Stimulated activated naive CD8-positive, alpha-beta T cell treated with anti-CD3 and anti-CD28 coated beads, Interleukin-15, Interleukin-2, amounts not matched to agents 100 U/mL and 50 U/mL, for 24 hours (primary cell): ENCODE measurements at places on chromosomes 3 and 15.

DNA sequence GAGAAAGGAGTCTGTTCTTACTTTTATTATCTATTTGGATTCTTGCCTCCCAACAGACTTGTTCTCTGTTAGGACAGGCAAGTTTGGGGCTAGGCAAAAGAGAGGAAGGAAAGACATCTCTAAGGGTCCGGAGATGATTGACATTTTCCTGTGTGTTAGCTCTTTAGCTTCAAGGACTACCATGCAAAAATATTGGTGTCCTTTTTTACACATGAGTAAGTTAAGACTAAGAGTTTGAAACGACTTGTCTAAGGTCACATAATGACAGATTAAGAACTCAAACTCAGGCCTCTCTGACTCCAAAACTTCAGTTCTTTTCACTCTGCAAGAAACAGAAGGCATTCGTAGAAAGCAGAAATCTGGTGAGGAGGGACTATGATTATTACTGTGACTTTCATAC lies 5.9 kb downstream of the LMCD1 start:
- DNase-seq = no peak

GRCh38 chr15:98746375-98747155 lies 98.2 kb downstream of the IGF1R start:
- DNase-seq = no peak

DNA sequence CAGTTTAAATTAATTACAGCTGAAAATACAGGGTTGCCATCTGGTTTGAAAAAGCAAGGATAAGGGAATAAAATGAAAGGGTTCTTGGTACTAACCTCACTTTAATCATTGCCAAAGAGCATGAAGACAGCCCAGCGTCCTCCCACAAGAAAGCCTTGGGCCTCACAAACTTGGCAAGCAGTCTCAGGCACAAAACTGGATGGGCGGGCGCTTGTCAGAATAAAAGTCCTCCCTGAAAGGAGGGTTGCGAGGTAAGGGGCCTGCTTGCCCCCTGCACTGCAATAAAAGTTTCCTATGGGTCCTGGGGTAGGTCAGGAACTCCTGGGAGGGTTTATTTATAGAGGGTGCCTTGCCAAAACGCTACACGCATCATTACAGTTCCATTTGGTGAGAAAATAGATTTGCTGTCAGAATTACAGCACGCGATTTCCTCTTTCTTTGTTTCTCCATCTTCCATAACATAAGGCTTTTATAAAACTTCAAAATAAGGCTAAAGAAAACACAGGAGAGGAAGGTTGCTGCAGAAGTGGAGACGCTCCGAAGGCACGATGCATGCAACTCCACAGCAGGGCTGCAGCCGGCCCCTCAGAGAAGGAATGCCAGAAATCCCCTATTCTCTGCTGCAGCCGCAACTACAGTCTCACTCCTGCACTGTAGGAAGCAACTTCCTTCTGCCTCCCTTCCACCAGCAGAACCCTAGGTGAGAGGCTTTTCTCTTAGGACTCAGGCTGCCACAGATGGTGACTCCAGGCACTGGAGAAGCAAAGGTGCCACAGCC lies 61.3 kb downstream of the VGLL4 start:
- no peak for DNase-seq

DNA sequence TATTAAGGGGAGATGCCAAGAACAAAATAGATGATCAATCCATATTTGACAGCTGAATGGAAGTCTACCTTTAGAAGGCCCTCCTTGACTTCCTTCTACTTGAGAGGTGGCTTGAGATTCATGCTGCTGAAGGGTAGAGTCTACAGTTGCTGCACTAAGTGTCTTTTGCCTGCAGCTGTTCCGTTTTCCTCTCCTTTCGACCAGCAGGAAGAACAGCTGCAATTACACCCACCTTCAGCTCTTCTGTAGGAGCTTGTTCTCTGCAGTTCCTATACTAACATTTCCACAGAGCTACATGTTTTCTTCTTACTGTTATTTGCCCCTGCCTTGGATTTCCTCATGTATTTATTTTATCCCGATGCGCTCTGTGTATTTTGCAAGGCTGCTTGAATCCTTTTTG lies 79.1 kb downstream of the ARRDC4 start:
- DNase-seq = no peak

GRCh38 chr3:59310736-59311135 lies 260.9 kb upstream of the CFAP20DC start:
- DNase-seq = no peak

DNA sequence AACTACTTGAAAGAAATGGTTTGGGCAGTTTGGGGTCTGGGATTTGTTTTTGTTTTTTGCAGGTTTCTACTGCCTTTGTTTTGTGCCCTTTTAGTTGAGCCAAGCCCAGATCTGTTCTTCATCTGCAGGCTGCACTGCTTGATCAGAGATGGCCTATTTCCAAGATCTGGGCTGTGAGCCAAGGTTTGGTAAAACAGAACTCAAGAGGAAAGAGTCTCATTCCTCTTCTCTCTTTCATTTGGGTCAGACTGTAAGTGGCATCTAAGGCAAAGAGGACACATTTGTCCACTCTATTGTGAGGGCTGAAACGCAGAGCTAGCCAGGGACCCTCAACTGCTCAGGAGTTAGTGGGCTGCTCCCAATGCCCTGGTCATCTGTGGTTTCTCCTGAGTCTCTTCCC lies 104.4 kb upstream of the UBE3A start:
- no peak for DNase-seq

- DNase-seq = no peak
Measured at GRCh38 chr15:98418122-98418521, 230.2 kb upstream of the IGF1R start.

DNA sequence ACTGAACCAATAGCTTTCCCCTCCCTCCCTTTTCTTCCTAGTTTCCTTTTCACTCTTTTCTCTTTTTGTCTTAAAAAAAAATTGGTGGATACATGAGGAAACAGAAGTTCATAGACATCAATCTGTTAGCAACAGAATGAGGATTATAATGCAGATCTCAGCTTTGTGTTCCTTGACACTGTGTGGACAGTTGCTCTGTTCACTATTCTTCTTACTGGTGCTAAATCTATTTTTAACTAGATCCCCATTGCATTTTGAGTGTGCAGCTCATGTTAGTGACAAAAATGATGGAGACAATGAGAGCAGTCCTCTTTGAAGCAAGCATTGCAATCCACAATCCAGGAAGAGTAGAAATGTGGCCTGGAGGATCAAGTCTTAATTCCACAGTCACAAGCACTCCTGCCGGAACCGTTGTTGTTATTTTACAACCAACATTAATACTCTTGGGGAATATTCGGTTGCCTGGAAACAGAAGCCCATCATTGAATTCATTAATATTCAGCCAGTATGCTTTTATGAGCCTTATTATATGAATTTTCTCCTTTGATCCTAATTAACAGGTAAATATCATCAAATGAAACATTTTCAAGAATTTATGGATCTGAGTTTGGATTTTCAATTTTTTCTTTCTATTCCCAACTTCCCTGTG lies 1016.8 kb downstream of the NTRK3 start:
- DNase-seq = no peak

DNA sequence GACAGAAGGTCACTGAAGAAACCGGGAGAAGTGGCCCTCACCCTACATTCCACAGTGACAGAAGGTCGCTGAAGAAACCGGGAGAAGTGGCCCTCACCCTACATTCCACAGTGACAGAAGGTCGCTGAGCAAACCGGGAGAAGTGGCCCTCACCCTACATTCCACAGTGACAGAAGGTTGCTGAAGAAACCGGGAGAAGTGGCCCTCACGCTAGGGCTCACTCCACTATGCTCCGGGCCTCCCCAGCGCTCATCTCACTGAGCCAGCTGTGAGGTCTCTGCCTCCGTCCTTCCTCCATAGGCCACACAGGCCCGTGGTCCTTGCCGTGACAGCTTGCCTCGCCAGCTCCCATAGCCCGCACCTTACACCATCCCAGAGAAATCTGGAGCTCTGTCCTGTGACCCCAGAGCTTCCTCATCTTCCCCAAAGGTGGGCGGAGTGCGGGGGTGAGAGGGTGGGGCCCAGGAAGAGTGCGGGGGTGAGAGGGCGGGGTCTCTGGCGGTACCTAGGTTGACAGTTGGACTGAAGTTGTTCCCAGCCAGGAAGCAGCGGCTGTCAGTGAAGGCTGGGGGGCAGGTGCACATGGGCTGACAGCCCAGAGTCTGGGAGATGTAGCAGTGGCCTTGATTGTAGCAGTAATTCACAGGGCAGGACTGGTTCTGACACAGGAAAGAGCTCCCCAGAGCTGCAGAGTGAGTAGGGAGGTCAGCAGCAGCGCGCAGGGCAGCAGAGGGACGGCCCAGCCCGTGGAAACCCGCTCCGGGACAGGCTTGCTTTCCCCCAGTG lies 32.0 kb downstream of the MUC20 start:
- no peak for DNase-seq

DNA sequence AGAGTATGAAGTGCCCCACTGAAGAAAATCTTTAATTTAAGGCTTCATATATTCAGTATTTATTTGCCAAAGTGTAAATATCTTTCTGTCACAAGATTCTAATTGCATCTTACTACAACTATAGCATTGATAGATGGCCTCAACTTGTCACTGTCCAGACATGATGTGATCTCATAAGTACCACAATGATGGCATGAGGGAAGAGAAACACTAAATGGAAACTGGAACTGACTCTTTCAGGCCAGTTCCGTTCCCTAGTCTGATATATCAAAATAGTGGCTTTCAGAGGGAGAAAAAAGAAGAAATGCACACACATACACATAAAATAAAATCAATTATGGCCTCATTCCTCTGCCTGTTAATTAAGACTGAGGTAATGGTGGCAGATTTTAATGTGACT lies 615.7 kb downstream of the TBL1XR1 start:
- DNase-seq = no peak

DNA sequence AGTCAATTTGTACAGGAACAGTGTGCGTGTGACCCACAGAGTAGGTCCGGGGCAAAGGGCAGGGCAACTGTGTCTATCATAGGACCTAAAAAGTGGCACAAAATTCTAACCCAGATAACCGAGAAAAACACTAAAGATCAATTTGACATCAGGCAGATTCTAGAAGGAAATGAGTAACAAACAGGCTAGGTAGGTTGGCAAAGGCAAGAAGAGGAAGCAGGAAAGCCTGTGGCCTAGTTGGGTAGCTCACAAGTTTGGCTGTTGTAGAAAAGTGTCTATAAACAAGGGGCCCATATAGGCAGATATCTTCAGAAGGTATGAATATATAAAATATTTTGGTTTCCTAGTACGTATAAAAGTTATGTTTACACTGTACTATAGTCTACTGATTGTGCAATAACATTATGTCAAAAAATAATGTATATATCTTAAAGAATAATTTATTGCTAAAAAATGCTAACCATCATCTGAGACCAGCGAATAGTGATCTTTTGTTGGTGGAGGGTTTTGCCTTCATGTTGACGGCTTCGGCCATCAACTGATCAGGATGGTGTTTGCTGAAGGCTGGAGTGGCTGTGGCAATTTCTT lies 13.3 kb upstream of the OR5K1 start:
- DNase-seq = no peak

- no peak for DNase-seq
Measured at GRCh38 chr3:186400662-186401061, 38.6 kb upstream of the DGKG start.

- DNase-seq = peak; percentile 15
Measured at GRCh38 chr3:15428539-15428938, 1.1 kb downstream of the EAF1 start.

GRCh38 chr3:194779729-194780224 lies 94.1 kb downstream of the FAM43A start:
- no peak for DNase-seq

- DNase-seq = no peak
Measured at GRCh38 chr3:152790651-152791387, 44.1 kb upstream of the P2RY1 start.

- DNase-seq = no peak
Measured at GRCh38 chr3:62372621-62373041, 719 bp downstream of the FEZF2 start.

GRCh38 chr3:163560459-163560858 lies 1517.8 kb downstream of the SI start:
- DNase-seq = no peak

GRCh38 chr15:70063261-70063925 lies 34.3 kb downstream of the TLE3 start:
- no peak for DNase-seq

DNA sequence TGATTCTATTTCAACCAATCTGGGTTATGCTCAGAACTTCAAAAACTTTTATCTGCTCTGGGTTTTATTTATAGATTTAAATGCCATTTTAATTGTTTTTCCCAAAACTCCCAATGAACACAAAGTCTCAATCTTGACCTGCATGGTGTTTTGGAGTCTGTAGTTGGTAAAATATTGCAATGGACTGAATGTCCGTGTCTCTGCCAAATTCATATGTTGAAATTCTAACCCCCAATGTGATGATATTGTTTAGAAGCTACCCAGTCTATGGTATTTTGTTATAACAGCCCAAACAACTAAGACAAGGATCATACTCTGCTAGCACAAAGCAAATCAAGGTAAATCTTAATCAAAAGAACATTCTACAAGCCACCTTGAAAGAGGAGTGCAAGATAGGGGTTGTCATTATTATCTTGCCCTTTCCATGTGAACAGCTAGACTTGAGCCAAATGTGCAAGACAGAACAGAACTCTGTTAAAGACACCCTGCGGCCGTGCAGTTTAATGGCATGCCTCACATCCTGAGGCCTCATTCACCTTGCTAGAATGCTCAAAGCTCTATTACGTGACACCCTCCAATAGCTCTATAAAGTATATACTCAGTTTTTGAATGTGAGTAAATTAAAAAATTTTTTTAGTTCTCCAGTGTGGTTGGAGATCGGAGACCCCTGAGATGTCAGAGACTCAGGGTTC lies 7.5 kb downstream of the EOGT start:
- no peak for DNase-seq

DNA sequence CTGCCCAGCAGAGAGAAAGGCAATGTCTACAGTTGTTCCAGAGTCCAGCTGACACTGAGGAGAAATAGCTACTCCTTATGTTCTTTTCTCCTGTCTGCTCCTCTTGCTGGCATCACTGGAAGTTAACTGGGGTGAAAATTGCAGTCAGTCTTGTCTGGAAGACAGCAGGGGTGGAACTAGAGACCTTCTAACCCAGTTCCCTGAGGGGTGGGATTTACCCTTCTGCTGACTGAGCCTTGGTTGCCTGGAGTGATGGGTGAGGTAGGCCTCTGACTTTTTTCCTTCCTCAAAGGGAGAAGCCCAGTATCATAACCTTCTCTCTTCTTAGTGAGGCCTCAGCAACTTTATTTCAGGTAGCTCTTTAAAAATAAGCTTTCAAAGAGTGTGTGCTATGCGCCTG lies 16.2 kb downstream of the ZNF609 start:
- DNase-seq = no peak

GRCh38 chr3:108183971-108184370 lies 38.3 kb downstream of the IFT57 start:
- no peak for DNase-seq
